Thyroid gland (tissue), 4 donors: ENCODE measurements at places on chromosomes 6 and 20.
A peak's percentile ranks its signal among the peaks of the same experiment; 100 is the strongest.

DNA sequence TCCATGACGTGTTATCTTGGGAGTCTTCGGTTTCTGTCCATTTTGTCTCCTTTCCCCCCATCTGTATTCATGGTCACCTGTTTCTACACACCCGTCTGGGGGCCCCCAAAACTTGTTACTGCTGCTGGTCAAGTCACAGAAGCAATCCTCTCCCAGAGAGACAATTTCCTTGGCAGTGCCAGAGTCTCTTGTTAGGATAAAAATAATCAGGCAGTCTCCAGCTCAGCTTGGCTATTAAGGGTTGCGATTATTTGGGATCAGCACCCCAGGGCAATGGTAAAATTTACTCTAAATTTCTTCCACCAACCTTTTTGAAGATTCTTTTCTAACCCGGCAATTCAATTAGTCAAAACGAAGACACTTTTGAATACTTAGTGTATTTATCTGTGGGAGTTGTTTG, 229.1 kb upstream of the JARID2 start:
- no peak for DNase-seq

GRCh38 chr6:109295109-109295773, 87.0 kb downstream of the CD164 start:
- DNase-seq: no peak

GRCh38 chr20:12570371-12570770, 438.4 kb upstream of the SPTLC3 start:
- DNase-seq: peak; percentile 7

- DNase-seq: no peak
Observed at GRCh38 chr20:50980071-50980681, 21.6 kb downstream of the MOCS3 start.

DNA sequence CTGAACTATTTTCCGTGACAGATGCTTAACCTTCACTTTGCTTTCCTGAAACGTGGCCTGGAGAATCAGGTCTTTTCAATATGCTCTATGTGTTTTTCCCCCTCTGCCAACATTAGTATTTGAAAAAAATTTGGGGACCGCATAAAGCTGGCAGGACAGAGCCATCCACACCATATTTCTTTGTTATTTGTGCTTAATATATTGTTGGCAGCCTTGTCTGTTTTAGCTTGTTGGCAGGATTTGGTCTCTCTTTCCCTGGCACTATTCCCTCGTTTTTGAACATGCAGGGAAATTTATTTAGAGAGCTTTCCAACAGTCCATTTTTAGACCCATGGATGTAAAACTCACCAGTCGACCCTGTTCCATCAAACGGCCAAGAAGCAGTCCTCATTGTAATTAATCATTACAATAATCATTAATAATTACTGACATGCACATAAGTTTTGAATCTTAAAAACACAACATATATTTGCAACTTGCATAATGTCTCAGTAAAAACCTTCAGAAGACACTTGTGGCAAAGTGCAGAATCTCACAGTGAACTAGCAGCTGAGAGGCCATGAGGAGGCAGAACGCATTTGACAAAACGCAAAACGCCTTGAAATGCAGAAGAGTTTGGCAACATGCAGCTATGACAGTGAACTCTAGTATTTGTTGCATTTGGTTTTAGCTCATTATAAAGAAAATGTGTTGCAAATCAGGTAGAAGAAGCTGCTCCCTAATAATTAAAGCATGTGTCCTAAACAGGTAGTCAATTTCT, 514.2 kb downstream of the C6orf118 start:
- DNase-seq: no peak

GRCh38 chr6:68993911-68994310, 358.8 kb downstream of the ADGRB3 start:
- DNase-seq: no peak

GRCh38 chr6:1789092-1789491, 179.4 kb downstream of the FOXC1 start:
- no peak for DNase-seq

DNA sequence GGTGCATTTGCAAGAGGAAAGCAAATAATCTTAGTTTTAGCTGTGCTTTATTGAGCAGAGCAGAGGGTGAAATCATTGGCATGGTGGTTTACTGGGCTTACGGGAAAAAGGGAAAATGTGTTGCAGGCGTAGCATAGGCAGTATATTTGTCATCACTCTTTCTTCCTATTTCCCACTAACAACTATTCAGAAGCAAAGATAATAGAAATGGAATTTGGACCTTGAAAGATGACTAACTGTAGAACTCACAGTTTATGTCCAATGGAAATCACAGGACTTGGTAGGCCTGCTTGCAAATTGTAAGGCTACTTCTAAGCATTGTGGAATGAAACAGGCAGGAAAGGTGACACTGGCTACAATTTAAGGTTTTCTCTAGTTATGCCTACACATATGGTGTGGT, 611.9 kb upstream of the MAN1A1 start:
- DNase-seq: no peak

DNA sequence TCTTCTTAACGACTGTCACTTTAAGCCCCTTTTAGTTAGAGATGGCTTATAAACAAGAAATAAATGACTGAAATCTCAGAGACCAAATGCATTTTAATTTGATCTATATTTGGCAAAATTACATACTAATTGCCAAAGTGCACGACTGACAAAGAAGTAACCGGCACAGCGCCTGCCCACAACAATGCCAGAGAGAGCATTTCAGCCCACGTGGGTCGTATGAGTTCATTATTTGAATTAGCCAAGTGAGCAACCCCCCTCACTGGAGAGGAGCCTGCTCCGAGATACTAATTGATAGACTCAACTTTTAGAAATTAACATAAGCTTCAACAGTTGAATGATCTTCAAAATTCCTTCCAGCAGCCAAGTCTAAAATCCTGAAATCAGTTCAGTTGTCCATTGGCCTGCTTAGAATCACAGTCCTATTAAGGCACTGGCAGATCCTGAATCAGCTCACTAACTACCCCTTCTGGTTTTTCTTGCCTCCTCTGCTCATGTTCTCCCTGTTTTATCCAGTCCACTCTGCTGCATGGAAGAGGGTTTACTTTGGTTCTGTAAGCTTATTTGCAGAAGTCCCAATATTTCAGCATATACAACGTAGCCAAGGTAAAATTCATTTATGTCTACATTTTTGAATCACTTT, 519.1 kb upstream of the AGPAT4 start:
- no peak for DNase-seq

GRCh38 chr20:62766716-62767115, 29.6 kb upstream of the MRGBP start:
- DNase-seq: peak; percentile 58

- DNase-seq: no peak
Observed at GRCh38 chr20:6069669-6070068, 15.8 kb upstream of the LRRN4 start.

- no peak for DNase-seq
Observed at GRCh38 chr20:1618954-1619540, 762 bp downstream of the SIRPB1 start.

DNA sequence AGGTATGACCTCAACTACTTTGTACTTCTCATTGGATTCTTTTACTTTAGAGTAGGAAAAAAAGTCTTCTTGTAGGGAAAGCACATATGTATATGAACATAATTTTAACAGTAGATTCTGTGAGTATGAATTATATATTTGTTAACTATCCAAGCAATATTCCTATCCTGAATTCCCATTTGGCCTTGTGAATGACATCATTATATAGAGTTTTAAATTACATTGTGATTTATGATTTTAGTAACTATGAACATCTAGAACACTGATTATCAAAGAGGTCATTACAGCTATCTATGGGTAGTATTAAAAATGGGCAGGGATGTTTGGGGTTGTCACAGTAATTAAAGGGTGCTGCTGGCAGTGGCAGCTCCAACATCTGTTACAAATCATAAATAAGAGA, 163.9 kb upstream of the TFAP2D start:
- DNase-seq: no peak

DNA sequence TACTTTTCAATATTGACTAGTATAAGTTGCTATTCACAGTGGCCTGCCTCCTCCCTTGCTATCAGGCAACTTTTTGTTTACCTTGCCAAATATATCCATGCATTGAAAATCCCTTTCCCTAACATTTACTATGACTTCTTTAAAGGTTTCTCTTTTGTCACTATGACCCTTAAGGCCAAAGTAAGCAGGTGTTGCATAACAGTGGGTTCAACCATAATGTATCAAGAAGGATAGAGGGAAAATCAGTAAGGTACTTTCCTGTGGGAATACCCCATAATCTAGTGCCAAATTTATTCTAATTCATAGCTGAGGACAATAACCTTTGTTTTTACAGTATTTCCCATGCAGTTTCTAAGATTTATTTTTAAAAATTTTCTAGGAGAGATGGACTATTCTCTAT, 527.6 kb downstream of the CDKAL1 start:
- DNase-seq: no peak

DNA sequence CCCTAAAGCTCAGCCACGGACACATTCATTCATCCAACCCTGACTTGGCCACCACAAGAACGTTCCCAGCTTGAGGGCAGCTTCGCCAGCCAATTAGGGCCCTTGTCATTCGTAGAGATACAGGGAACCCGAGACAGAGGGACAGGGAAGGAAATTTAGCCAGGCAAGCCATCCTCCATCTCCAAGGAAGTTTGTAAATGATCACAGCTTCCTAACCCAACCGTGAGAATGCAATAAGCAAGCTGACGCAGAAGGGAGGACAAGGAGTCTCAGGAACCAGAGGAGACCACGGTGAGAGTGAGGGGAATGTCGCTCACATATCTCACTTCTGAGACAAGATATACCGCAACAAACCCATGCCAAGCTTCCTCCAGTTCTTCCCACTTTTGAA, 1.4 kb downstream of the TRAM2 start:
- DNase-seq: no peak

DNA sequence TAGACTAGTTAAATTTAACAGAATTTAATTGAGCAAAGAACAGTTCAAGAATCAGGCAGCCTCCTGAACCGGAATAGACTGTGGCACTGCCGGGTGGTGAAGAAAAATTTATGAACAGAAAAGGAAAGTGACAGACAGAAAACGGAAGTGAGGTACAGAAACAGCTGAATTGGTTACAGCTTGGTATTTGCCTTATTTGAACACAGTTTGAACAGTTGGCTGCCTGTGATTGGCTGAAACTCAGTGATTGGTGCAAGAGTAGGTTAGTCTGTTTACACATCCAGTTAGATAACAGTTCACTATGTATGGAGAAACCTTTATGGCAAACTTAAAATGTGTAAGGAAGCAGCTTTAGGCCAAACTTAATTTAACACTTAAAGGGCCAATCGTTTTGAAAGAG, 116.0 kb upstream of the CITED2 start:
- no peak for DNase-seq

DNA sequence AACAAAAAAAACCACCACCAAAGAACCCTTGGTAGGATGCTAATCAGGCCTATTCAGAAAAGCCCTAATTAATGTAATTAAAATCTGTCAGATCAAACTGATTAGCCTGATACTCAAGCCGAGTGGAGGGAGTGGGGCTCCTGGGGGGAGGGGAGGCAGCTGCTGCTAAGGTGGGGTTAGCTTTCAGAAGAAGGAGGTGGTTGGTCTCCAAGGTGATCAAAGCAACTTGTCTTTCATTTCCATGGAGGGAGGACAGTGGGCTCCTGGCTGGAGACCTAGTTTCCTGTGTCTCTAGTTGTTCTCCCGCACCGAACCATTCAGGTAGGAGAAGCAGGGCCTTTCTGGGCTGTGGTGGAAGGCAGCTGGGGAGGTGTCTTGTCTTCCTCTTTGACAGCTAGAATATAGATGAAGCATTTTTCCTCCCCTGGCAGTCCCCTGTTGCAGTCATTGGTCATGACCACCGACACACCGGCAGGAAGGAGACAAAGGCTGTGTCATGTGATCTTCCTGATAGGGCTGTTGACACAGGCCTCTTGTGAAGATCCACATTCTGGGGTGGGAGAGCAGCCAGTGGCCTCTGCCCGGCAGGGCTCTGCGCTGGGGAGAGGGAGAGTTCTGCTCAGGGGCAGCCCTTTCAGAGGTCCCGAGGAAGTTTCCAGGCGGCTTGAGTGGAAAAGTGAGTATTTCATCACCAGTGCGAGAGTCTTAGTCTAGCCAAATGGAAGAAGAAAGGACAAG, 39.9 kb upstream of the PRDM1 start:
- DNase-seq: no peak

DNA sequence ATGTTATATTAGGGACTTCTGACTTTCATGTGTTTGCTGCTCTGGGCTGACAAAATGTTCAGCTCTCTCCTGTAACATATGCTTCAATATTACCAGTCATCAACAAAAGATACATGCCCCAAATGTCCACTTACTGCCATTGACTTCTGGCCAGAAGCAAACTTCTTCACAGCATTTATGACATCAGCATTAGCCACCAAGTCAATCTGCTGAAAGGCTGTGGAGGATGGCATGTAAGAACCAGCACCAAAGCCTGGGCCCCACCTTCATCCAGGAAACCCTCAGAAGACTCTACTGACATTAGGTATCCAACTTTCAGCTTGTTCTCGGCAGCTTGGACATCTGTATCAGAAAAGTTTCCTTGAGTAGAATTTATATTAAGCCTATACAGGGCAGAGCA, 595.5 kb downstream of the COL12A1 start:
- DNase-seq: no peak

DNA sequence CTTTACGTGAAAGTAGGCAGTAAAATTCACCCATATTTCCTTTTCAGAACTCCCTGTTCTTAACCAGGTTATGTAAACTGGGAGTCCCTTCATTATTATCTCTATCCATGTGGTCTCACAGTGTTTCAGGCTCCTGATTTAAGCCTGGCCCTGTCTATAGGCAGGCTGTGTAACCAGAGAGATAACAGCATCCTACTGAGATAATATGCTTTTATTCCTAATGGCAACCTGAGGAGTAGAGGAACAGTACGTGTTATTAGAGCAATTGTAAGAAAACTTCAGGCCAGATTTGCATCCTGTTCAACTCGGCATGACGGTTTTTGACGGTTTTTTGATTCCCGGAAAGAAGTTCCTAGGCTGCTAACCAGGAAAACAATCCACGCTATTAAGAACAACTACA, 16.9 kb downstream of the FUT9 start:
- no peak for DNase-seq

- no peak for DNase-seq
Observed at GRCh38 chr6:130896249-130896648, 69.0 kb downstream of the SMLR1 start.

DNA sequence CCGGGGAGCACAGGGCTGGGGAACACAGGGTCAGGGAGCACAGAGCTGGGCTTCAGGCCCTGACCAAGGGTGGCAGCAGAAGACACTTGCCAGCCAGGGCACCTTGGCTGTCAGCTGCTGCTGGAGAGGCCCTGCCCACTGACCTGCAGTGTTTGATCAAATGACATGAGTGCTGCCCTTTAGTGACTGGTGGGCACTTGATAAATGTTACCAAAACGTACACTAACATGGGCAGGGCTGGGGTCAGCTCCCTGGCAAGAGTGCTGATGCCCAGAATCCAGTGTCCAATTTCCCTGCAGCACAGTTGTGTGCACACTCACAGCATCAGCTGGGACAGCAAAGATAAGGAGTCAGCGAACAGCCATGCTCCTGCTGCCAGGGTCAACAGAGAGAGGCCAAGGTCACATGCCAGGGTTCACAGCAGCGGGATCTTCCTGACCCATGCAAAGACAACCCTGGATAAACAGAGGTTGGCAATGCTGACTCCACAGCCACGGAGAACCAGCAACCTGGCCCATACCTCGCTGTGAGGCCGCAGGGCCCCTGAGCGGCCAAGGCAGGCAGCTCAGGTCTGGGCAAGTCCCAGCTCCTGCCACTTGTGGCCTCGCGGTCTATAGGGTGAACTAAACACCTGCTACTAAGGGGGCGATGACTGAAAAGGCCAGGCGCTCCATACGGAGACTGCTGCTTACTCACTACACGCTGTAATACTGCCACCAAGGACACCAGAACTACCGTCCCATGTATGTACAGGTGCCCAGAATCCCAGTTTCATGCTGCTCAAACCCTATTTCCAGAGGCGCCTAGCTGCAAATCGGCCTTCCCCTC, 46.3 kb downstream of the NINL start:
- no peak for DNase-seq

- DNase-seq: no peak
Observed at GRCh38 chr20:50043573-50044352, 61.0 kb downstream of the SNAI1 start.
